Forelimb muscle (tissue), 1 donor: ENCODE measurements at places on chromosomes 11 and 22. TPM values are rescaled to one million over a fixed set of nuclear protein-coding genes. Genes with fewer than 3 reads are reported as not detected.

DNA sequence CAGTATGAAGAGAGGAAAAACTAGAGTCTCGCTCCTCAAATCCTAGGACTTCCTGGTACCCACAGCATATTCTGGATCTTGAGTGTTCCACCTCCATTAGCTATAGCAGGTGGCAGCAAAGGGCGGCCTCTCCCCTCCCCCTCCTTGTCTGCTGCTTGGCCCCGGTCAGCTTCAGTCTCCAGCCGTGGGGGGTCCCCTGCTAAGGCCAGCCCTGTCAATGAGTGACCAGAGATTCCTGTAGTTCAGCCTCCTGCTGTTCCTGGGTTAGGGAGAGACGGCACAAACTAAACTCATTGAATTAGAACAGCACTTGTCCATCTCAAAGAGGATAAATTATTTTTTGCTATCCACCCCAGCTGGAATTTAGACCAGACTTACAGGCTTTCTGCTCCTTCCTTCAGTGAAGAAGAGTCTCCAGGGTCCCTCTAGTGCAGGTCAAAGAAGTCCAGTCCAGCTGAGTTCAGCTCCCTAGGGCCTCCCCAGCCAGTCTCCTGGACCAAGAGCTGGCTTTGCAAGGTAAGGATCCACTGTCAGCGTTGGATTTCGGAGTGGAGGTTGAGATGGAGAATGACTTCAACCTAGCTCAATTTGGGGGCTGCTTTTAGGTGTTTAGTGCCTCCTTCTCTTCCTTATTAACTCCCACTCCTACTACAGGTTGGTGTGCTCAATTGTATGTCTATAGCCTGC is 1.1 kb upstream of the PHLDB1 start:
- no peak for DNase-seq

GGTLC3 gene
- polyA plus RNA-seq, result not detected

DNA sequence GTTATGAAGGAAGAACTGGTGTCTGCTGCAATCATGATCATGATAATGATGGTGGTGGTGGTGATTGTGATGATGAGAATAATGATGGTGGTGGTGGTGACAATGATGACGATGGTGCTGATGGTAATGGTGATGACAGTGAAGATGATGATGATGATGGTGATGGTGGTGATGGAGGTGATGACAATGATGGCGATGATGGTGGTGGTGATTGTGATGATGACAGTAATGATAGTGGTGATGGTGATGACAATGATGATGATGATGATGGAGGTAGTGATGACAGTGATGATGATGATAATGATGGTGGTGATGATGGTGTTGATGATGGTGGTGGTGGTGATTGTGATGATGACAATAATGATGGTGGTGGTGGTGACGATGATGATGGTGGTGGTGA is 52.8 kb upstream of the ANO1 start:
- no peak for DNase-seq

DNA sequence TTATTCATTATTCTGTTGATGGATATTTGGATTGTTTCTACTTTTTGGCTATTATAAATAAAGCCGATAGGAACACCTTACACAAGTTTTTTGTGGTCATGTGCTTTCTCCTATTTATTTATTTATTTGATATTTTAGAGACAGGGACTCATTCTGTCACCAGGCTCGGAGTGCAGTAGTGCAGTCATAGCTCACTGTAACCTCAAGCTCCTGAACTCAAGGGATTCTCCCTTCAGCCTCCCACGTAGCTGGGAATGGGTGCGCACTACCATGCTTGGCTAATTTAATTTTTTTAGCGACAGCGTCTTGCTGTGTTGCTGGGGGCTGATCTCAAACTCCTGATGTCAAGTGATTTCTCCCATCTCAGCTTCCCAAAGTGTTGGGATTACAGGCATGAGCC is 135.1 kb downstream of the UVRAG start:
- DNase-seq, result no peak

GRCh38 chr11:329886-330253 is 9.2 kb upstream of the IFITM3 start:
- no peak for DNase-seq

- no peak for DNase-seq
Measured at GRCh38 chr11:78100261-78100660, 20.6 kb upstream of the NDUFC2 start.

DNA sequence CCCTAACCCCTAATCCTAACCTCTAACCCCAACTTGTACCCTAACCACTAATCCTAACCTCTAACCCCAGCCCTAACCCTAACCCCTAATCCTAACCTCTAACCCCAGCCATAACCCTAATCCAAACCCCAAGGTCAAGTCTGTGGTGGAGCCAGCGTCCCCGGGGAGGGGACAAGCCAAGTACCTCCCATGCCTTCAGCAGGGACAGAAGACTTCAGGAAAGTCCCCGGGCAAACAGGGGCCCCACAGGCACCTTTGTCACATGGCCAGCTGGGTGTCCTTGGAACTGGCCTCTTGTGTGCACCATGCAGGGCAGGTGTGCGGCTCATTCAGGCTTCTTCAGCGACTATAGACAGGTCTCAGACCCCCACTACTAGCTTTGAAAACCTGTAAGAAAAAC is 555.8 kb downstream of the BRD1 start:
- DNase-seq, result no peak

GRCh38 chr22:38728871-38729796 is 23.4 kb downstream of the GTPBP1 start:
- DNase-seq, result no peak

PES1 gene
- polyA plus RNA-seq, result 46.2 TPM

BRSK2 gene
- polyA plus RNA-seq, result 1.2 TPM

DNA sequence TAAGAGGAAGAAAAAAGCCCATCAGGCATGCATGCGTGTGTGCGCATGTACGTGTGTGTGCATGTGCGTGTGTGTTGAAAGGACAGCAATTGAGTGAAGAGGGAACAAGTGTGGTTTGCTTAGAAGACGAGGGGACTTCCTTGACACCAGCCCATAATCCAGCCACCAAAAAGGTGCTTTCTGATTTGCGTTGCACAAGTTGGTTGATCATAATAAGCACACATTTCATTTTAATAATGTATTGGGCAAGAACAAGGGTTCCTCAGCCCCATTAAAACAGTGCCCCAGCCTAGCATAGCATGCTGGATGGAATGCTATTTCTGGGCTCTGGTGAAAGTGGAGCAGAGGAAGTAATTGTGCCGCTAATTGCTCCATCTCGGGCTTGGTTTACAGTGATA is 493.2 kb downstream of the MIAT start:
- no peak for DNase-seq

XKR3 gene
- not detected for polyA plus RNA-seq

DNA sequence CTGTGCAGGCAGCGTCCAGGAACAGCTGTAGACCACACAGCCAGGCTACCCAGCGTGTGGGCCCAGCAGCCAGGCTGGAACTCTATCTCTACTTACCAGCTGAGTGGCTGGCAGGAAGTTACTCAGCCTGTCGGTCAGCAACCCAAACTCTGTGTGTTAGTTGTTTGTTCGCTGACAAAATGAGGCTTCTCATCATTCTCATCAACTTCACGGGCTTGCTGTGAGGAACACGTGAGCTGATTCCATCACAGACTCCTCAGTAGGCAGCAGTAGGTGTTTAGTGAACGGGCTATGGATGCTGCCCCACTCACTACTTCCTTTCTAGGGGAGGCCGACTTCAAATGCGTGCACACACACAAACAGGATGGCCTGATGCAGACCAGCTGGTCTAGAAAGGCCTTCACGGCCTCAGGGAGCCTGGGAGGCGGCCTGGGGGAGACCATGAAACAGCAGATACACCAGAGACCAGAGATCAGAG is 830 bp upstream of the SPDYC start:
- no peak for DNase-seq

- no peak for DNase-seq
Measured at GRCh38 chr11:16846305-16846704, 107.9 kb downstream of the C11orf58 start.

- no peak for DNase-seq
Measured at GRCh38 chr11:86035164-86035563, 33.7 kb downstream of the PICALM start.

- DNase-seq, result no peak
Measured at GRCh38 chr11:67237574-67237973, 28.7 kb upstream of the GRK2 start.

MAJIN gene
- not detected for polyA plus RNA-seq

- DNase-seq, result no peak
Measured at GRCh38 chr22:31253949-31254348, 38.3 kb downstream of the PIK3IP1 start.

- DNase-seq, result no peak
Measured at GRCh38 chr22:26245001-26245400, 75.7 kb downstream of the SEZ6L start.

DNA sequence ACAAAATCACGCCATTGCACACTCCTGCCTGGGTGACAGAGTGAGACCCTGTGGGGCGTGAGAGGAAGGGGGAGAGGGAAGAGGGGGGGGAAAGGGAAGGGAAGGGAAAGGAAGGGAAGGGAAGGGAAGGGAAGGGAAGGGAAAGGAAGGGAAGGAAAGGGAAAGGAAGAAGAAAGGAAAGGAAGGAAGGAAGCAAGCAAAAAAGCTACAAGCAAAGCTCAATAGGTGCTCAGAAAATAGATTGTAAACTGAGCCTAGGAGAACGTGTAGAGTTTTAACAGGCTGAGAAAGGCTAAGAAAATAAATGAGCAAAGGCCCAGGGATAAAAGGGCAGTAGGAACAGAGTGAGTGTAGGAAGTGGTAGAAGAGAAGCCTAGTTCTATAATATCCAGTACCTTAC is 30.8 kb upstream of the GDPD4 start:
- no peak for DNase-seq

GRCh38 chr11:75850787-75851186 is 35.8 kb downstream of the UVRAG start:
- DNase-seq, result no peak

- DNase-seq, result no peak
Measured at GRCh38 chr22:49783926-49784629, 43.6 kb downstream of the BRD1 start.
